NCI-H187 (cell line): ENCODE measurements at places on chromosomes 6 and 20.

DNA sequence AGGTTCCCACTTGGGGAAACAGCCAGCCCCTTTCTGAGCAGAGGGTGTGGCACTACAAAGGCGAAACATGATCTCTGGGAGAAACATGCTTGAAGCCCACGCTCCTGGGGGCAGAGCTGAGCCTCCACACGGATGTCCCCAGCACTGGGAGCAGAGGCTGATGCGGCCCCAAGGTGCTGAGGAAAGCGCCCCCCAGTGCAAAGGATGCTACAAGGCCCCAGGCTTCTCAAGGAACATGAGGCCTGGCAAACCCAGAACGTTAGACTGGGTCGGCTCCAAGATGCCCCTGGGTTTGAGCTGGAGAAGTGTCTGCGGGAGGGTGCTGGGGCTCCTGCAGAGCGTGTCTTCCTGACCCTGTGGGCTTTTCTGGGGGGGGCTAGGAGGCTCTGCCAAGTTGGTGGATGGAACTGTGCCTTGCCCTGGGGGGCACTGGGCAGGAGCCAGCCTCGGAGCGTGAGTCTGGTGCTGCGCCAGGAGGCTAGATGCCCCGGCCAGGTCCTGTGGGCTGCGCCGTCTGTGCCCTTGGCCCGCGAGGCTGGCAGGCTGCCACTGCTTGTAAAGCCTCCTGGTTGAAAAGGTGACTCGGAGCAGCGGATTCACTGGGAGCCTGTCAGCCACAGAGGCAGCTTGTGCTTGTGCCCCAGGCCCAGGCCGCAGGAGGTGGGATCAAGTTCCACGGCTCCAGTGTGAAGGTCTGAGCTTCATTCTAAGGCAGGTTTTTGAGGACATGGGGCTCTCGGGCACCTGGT lies 8.1 kb downstream of the SYNJ2 start:
- DNase-seq: peak; percentile 14

DNA sequence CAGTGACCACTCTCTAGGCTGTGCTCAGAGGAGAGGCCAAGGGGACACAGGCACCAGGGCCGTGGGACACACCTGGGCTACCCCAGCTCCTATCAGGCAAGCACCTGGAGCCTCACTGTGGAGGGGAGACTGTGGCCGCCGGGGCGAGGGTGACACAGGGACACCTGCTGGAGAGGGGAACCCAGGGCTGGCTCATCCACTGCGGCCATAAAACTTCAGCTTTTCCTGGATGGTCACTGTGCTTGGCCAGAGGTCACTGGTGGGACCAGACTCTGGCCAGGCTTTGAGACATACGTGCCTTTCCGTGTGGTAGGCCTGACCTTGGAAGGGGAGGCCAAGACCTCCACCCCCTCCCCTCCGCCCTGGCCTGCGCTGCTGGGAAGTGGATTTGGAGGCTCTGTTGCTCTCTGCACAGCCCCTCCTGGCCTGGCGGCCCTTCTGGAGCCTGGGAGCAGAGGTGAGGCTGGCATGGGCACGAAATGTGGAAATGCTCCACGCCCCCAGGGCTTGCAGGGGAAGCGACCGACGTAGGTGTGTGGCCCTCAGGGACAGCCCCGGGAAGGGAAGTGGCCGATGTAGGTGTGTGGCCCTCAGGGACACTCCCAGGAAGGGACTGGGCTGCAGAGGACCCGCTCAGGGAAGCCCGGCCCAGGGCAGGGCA lies 42.9 kb upstream of the BHLHE23 start:
- no peak for DNase-seq

GRCh38 chr20:42639140-42639539 lies 550.6 kb downstream of the PTPRT start:
- DNase-seq: no peak

- DNase-seq: no peak
These were observed 6.0 kb downstream of the TCF21 start for GRCh38 chr6:133894795-133895358.

DNA sequence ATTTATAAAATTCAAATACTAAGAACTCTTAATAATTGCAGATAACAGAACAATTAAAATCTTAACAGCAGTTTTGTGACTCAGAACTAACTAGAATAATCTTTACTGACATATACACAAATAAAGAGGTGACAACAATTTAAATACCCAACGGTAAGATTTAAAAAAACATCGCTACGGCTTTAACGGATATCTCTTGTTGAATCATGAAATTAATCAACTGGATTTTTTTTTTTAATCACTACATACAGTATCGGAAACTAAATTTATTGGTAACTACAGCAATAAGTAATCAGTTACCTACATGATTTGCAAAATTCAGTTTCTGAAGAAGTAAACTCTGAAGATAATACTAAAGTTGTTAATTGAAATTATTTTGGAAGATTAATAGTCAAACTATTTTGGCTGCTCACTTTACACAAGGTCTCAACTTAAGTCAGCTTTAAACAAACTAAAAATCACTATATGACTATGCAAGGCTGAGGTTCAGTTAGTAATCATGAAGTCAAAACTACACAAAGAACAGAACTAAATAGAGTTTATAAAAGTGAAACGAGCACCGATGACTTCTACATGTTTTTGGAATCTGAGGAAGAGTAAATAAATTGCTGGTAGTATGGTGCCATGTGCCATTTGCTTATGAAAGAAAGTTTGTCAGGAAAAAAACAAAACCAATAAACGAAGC lies 128.8 kb downstream of the HUS1B start:
- no peak for DNase-seq

DNA sequence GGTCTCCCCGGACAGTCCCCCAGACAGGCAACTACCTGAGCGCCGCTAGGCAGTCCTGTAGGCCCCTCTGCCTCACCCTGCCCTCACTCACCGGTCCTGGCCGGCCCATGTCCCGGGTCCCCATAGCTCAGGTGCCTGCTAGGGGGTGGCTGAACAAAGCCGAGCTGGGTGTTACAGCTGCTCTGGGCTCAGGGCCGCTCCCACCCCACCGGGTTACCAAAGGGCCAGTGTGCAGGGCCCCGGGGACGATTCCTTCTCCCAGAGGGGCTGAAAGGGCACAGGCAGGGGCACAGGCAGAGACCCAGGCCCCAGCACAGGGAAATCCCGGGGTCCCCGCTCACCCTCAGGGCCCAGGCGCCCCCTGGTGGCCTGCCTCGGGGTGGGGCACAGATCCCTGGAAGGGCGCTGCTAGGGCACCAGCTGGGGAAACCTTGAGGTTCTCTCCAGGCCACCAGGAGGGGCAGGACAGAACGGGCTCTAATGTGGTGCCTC lies 118.4 kb downstream of the GRM4 start:
- DNase-seq: no peak
